Fibroblast of the aortic adventitia (primary cell): ENCODE measurements at places on chromosomes 6 and 20.

- no peak for DNase-seq
Observed at GRCh38 chr20:59334651-59335300, 34.4 kb downstream of the EDN3 start.

- DNase-seq: no peak
Observed at GRCh38 chr6:166643891-166644590, 17.0 kb upstream of the RPS6KA2 start.

DNA sequence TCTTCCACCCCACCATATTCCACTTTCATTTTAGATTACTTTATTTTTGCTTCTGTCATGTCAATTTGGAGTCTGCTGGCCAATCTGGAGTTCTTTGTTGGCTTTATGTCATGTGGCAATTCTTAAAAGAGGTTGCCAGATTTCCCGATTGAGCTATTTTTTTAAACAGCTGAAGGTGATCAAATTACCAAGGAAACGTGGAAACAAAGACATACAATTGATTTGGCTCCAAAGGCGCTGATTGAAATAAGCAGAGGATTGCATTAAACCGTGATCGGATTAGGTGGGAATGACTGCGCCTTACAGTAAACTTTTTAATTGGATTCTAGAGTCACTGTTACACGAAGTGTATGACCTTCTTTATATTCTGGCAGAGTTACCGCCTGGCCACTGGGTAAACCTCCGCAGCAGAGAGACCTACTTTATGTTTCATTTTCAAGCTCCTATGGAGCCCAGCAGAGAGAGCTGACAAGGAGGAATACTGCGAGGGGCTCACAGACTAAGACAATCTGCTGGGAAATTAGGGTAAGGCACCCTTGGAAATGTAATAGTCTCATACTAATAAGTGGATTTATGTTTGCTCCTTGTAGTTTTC is 37.9 kb downstream of the SIM1 start:
- no peak for DNase-seq

DNA sequence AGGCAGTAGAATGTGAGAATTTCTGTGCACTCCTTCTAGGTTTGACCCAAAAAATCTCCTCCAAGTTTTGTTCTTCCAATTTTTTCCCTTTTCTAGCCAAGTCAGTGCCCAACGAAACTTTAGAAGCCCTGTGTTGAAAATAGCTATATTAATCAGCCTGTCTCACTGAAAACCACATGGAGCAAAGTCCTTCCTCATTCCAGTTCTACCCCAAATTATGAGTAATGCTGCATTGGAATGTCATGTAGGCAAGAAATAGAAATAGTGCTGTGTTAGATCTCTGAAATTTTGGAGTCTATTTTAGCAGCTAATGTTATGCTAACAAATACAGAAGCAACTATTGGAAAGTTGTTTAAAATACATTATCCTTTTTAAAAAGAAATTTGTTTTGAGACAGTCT is 725.5 kb downstream of the TBC1D32 start:
- DNase-seq: no peak

GRCh38 chr6:166565084-166565967 is 21.2 kb downstream of the RAMACL start:
- no peak for DNase-seq

GRCh38 chr6:50249493-50249892 is 199.8 kb upstream of the DEFB112 start:
- DNase-seq: no peak

DNA sequence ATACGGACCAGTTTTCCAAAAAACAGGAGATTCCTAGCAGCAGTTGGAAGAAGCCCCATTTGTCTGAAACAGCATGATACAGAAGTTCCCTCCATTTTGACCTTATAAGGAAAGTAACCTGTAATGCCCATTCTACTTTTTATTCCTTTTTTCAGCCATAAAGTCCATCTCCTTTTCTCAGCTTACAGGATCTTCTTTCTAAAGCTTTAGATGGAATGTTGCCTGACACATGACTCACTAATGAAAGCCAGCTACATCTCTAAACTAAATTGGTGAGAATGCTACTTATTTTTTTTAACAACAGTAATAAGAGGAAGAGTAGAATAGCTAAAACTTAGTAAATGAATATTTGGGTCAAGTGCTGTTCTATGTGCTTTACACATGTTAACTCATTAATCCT is 234.1 kb downstream of the CDH26 start:
- DNase-seq: no peak

DNA sequence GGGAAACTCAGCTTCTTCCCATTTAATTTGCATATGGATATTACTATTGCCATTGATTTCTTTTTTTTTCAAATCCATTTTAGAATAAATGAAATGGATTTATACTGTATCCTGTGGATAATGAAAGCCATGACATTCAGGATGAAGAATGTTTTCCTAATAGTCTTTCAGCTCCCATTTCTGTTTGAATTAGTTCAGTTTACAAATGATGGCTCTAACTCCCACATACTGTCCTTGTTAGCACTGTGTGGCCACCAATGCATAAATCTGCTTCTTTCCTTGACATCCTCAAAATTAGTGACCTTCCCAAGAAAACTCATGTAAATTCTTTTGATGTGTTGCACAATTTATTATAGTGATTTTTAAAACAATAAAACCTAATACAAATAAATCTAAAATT is 693.2 kb upstream of the GJE1 start:
- no peak for DNase-seq

GRCh38 chr6:161446296-161446925 is 172.6 kb upstream of the AGPAT4 start:
- no peak for DNase-seq

DNA sequence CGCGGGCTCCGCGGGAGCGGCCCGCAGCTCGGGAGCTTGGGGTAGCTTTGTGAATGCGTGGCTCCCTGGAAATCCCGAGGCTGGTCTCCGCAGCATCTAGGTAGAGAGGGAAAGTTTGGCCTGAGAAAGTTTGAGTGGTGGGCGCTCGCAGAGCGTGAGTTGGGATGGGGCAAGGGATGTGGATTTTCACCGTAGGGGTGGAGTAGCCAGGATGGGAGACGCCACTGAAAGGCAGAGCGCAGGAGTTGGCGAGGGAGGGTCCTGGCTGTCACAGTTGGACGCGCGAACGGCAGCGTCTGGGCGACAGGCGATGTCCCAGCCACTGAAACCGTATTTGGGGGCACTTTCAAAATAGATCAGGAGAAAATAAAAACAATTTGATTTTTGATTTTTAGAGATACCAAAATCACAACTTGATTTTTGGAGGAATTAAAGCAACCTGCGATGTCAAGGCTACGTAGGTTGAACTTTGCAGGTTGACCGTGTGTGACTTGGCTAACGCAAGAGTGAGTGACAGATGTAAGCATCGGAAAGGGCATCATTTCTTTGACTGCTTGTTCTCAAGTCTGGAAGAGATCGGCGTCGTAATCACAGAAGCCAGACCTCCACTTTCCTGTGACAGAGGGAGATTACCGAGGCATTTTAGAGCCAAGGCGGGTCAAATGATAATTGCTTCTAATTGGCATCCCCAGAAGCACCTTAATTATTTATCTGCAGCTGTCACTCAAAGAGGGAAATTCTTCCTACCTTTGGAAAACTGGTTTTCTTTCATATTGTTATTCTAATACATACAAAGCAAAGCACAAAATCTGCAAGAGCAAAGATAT is 646 bp downstream of the HEY2 start:
- DNase-seq: peak; percentile 16

GRCh38 chr6:99187429-99187828 is 162.0 kb downstream of the FAXC start:
- DNase-seq: no peak

DNA sequence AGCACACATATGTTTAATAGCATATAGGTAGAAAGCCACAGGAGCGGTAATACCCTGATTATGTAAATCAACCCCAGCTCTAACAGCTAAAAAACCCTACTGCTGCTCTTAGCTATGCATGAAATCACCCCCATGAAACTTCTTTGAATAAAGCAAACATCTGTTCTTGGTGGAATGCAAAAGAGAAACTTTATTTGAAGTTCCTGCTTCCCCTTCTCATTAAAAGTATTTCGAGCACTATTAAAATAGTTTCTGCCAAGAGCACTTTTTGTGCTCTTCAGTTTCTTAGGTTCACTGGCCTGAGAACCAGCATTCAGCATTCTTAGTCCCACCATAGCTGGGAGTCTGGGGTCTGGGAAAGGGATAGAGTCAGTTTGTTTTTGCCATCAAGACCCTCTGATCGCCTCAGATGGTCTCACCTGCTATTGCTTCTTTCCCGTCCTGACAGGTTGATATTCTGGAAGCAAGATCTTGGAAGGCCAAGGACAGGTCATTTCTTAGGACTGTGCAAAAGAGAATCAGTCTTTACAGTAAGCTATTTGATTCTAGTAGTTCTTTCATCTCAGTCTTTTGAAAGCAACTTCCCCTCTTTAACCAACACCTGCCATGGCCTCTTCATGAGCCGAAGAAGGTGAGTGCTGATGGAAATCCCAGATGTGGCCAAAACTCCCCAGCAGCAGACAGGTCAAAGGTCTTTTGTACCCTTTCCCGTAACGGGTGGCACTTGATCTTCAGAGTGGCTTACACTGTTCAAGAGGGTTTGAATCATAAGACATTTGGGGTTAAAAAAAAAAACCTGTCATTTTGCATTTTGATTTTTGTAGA is 76.5 kb upstream of the TMEM170B start:
- DNase-seq: no peak
